ENCODE measurements at places on chromosomes 2 and 18.

GRCh38 chr2:174036825-174037224 is 71.7 kb upstream of the SP3 start:
- no peak for DNase-seq

- DNase-seq, result no peak
Observed at GRCh38 chr18:79924814-79925731, 26.4 kb downstream of the SLC66A2 start.

DNA sequence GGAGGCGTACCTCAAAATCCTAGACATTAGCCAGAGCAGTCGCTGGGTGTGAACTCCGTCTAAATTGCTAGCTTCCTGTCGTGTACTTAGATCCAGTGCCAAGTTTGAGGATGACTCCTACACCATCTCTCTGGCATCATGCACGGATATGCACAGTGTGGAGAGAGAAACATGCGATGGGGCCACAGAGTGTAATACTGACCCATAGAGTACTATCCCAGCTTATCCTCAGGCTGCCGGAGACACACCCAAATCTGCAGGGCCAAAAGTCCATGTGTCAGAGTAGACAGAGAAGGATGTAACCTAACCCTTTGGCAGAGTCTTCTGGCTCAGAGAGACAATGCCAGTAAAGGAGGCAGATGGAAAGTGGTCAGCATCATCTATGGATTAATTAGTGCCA is 84.2 kb downstream of the ARL4C start:
- no peak for DNase-seq

- DNase-seq, result no peak
Observed at GRCh38 chr18:28794459-28795245, 617.7 kb upstream of the CDH2 start.

DNA sequence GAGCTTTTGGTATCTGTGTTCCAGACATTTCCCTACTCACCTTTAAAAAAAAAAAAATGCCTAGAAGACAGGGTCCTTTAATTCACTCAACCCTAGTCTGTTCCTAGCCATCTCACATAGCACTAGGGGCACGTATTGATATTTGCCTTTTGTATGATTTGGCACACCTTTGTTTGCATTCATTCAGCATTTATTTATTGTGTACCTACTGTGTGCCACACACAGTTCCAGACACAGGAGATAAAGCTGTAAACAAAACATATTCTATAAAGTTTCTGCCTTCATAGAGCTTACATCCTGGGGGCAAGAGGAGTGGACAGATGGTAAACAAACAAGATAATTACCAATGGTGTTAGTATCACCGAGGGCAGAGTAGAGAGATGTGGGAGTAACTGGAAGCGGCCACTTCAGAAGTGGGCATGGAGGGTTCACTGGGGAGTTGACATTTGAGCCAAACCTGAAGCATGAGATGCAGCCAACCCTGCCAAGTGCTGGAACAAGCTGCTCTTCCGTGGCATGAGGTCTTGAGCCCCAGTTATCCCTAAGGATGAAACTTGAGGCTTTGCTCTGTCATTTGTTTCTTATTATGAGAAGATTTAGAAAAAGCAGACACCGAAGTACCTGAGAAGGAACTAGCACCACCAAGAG is 18.2 kb downstream of the MAPRE2 start:
- DNase-seq, result no peak

DNA sequence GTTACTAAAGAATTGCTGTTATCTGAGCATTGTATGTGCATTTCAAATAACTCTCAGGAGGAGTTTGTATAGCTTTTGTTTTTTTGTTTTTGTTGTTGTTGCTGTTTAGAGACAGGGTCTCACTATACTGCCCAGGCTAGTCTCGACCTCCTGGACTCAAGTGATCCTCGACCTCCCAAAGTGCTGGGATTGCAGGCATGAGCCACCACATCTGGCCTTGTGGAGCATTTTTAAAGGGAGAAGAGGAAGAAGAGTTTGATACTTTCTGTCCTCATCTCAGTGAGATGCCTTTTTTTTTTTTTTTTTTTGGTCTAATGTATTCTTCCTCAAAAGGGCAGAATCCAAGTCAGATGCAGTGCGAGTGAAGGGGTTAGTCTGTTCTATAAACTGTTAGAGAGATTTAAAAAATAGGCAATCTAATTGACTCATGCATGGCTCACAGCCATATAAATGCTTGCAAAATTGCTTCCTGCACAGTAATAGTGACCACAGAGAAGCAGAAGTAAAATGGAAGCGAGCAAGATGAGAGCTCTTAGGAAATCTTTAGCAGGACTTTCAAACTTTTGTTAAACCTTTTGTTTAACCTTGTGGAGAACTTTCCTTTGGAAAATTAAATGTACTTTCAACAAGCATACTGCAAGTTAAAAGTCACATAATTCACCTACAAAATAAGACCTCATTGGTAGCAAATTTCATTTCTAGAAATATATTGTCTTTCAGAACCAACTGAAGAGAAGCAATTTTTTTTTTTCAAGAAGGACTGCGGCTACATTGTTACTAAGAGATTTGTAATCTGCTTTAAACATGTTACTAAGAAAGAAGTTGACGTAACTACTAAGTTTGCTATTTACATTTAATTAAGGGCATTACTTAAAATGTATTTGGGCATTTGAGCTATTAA is 52.3 kb upstream of the ROCK1 start:
- DNase-seq, result no peak

GRCh38 chr2:55478610-55479304 is 40.8 kb upstream of the CFAP36 start:
- no peak for DNase-seq

GRCh38 chr2:119625226-119625625 is 53.8 kb upstream of the TMEM177 start:
- no peak for DNase-seq

All from T follicular helper cell (primary cell).